ENCODE measurements at places on chromosomes 6 and 20.

GRCh38 chr6:147972448-147972847, 370.2 kb upstream of the SASH1 start:
- DNase-seq, result no peak

DNA sequence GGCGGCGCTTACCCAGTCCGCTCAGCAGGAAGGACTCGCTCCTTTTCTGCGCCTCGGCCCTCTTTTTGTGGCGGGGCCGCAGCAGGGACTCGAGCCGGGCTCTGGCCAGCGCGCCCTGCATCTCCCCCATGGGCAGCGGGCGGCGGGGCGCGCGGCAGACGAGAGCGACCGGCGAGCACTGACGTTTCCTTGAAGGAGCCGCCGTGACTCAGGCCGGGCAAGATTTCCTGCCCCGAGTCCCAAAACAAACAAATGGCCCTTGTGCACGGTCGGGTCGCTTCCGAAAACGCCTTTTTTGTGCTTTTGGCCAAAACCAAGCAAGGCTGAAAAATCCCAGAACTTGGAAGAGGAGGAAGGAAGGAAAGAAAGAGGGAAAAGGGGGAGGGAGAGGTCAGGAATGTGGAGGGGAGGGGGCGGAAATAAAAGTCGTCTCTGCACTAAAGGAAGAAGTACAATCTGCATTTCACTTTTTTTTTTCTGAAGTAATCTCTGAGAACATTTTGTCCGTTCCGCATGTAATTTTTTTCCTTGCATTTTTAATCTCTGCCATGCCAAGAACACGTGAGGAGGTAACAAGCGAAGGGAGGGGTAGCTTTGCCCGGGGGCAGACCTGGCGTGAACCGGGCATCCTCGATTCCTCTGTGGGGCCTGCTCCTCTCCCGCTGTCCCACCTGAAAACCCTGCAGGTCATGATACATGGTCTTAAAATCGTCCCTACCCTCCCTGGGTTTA, 123.3 kb upstream of the SLC2A12 start:
- DNase-seq, result peak; percentile 81

DNA sequence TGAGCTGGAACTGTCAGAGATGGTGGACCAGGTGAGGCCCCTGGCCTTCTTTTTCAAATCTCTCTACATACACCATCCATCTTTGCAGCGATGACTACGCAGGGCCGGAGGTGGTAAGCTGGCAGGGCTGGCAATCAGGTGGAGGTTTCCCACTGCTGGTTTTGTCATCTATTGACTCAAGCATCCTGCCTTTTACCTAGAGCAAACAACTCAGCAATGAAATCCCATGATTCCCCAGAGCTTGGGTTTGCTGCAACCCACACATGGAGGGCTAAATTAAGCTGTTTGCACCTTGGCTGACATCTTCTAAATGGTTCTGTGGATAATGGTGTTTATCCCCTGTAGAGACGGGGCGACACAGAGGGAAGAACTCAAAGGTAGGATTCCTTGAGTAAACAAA, 170.2 kb downstream of the SCP2D1 start:
- DNase-seq, result no peak

DNA sequence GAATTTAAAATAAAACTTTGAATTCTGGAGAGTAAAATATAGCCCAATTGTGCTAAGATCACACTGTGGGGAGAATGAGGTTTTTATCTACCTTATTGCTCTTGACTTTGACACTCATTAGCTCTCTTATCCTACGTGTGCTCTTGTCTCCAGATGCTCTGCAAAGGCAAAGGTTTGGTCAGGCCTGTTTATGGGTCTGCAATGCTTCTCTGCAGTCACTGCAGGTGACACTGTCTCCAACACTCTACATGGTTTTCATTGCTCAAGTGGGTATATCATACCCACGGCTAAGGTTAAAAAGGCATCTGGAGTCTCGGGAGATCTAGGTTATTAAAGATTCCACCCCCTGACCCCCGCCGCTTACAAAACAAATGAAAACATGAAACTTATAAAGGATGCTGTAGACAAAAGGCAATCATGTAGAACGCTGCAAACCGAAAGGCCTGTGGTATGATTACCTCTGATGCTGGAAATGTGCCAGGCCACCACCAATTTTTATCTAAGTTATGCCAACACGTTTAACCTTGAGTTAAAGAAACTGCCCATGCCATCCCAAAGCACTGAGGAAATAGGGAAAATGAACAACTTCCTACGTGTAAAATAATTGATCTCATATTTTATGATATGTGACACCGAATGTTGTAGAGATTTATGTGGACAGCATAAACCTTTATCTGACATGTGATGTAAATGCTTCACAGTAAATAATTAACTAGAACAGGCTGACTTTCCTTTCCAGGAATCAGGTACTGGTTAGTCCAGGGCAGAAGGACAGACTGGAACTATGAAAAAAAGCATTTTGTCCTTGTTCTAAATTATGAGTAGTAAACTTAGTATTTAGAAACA, 238.2 kb upstream of the NOX3 start:
- no peak for DNase-seq

DNA sequence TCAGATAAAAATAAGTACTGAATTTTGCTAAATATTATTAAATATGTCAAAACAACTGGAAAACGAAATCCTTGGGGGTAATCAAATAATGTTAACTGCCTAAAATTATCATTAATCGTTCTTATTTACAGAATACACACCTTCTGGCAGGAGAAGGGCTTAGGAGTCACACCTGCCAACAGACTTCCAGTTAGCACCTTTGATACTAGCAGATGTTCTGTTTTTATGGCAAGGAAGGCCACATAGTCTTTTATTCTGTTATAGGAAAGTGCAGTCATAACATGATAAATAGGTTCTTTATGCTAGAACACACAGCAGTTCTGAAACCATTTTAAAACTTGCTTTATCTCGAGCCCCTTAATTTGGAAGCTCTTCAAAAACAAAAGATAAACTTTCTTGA, 464.1 kb downstream of the UTRN start:
- no peak for DNase-seq

DNA sequence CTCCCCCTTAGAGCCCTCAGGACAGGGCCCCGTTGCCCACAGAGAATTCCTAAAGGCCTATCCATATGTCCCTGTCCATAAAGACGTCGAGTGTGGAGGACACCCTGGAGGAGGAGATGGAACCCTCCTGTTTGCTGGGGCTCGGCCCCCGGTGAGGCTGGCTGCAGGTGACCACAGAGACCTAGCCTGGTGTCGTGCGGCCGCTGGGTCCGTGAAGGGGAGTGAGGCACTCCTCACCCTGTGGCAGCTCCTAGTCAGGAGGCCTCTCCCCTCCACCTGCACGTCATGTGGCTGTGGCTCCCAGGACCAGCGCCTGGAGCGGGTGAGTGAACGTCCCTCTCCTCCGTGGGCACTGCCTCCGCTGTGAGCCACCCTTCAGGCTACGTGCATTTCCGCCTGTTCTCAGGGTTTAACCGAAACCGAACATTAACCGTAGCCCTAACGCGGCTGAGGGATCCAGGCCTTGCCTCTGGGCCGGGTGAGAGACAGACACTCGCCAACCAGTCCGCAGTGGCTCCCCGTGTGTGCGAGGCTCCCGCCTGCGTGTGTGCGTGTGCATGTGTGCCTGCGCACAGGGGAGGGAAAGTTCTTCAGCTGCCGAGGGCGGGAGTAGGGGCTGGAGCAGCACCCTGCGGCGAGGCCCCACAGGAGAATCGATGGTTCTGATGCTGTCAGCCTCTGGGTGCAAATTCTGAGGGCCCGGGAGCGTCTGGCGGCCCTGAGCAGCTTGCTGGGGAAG, 5.9 kb upstream of the TCEA2 start:
- no peak for DNase-seq

- DNase-seq, result no peak
Observed at GRCh38 chr6:122082370-122082769, 317.1 kb upstream of the HSF2 start.

DNA sequence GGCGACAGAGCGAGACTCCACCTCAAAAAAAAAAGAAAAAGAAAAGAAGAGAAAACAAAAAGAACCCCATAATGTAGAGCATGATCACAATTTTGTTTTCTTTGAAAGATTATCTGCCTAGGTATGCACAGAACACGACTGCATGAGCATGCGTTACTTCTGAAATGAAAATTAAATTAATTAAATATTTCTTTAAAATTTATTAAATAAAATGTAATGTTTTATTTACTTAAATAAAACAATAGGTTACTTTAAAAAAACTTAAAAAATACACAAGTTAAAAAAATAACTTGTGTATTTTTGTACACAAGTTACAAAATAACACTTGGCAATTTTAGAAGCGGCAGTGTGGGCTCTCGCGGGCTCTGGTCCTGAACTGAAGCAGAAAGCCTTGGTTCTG, 107.8 kb downstream of the TFAP2A start:
- DNase-seq, result no peak

GRCh38 chr6:45952168-45952529, 63.5 kb downstream of the CLIC5 start:
- DNase-seq, result no peak

- no peak for DNase-seq
Observed at GRCh38 chr20:18743665-18744440, 69.7 kb upstream of the SCP2D1 start.

GRCh38 chr6:291204-291696, 1.0 kb upstream of the DUSP22 start:
- DNase-seq, result peak; percentile 13

All from HCEC 1CT (cell line).